ENCODE measurements at places on chromosomes 3 and 15.

- no peak for DNase-seq
Measured at GRCh38 chr3:160140756-160141155, 84.5 kb upstream of the C3orf80 start.

GRCh38 chr15:70523616-70524015 is 239.7 kb downstream of the UACA start:
- no peak for DNase-seq

DNA sequence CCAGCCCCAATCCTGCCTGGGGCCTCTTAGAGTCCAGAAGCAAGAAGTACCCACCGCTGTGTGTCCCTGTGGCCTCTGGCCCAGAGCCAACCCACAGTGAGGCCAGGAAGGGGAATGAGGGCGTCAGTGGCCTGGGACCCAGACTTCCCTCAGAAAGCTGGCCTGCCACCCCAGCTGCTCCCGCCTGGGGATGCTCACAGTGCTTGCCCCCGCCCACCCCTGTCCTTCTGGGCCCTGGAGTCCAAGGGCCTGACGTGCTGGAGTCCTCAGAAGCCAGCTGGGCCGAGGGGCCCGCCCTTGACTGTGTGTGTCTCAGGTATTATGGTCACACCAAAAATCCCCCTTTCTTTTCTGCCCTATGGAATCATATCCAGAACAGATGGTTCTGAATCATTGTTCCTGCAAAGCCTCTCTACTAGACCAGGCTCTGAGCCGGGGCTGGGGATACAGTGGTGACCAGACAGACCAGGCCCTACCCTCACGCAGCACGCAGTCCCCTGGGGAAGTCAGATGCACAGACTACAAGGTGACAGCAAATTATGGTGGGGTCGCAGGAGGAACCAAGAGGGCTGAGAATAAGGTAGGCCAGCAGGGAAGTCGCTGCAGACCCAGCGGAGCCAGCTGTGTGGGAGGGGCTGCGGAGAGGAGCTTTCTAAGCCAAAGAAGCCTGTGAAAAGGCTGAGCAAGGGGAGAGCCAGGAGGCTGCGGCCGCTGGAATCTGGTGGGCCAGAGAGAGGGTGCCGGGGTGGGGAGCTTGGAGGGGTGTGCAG is 99.1 kb downstream of the VGLL4 start:
- no peak for DNase-seq

GRCh38 chr3:79175870-79176269 is 591.9 kb downstream of the ROBO1 start:
- DNase-seq, result no peak

GRCh38 chr15:56987286-56987685 is 68.8 kb downstream of the TCF12 start:
- no peak for DNase-seq

Data from neural crest cell (in vitro differentiated cells).